Cortex of kidney (tissue), 1 donor: ENCODE measurements at places on chromosomes 4 and X.

GRCh38 chr4:20698820-20699219, 1.4 kb upstream of the PACRGL start:
- DNase-seq, result no peak

DNA sequence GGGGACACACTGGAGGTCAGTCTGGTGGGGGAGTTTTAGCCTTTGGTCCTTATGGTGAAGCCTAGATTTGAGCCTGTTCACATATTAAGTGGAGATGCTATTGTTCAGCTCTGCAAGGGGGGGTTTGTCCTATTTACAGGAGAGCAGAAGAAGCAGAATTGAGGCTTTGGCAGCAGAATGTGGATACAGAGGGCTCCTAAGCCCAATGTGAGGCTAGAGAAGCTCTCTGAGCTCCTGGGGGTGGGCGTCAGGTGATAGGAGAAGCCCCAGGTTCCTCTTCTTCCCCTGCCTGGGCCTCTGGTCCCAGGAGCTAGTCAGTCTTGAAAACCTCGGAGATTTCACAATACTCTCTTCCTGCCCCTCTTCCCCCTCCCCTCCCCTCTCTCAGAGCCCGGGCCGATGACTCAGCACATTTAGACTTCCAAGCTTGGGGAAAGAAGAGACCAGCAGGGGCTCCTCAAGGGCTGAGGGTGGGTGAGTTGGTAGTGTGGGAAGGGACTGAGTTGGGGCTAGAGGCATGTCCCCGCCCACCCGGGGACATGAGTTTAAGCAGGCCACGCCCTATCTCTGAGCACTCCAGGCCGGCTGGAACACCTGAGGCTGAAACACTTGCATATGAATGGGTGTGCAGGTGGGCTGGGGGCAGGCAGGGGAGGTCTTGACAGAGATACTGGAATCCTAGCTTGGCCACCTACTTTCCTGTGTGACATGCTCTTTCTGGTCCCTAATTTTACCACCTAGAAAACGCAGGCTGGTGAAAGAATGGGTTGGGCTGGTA, 3.4 kb downstream of the TFE3 start:
- DNase-seq, result no peak

- no peak for DNase-seq
These were observed 99.8 kb downstream of the PPA2 start for GRCh38 chr4:105374071-105374470.

GRCh38 chrX:138930583-138930945, 219.0 kb upstream of the FGF13 start:
- no peak for DNase-seq

GRCh38 chr4:10701702-10702460, 17.3 kb upstream of the CLNK start:
- no peak for DNase-seq

DNA sequence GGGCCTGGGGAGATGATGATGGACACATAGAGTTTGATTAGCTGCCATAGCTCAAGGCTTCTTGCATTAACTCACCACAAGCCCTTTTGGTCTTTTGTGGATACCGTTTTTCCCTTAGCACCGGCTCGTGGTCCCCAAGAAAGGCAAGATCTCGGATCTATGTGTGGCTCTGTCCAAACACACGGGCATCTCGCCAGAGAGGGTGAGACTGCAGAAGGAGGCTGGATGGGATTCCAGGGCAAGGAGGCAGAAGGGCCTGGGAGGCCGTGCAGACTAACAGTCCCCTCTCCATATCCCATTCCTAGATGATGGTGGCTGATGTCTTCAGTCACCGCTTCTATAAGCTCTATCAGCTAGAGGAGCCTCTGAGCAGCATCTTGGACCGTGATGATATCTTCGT, 9.5 kb downstream of the USP11 start:
- no peak for DNase-seq

DNA sequence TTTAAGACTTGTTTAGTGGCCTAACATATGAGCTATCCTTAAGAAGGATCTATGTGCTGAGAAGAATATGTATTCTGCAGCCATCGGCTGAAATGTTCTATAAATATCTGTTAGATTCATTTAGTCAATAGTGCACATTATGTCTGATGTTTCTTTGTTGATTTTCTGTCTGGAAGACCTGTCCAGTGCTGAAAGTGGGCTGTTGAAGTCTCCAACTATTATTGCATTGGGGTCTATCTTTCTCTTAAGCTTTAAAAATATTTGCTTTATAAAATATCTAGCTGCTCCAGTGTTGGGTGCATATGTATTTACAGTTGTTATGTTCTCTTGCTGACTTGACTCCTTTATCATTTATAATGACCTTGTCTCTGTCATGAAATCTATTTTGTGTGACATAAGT, 9.4 kb upstream of the BLTP1 start:
- no peak for DNase-seq

DNA sequence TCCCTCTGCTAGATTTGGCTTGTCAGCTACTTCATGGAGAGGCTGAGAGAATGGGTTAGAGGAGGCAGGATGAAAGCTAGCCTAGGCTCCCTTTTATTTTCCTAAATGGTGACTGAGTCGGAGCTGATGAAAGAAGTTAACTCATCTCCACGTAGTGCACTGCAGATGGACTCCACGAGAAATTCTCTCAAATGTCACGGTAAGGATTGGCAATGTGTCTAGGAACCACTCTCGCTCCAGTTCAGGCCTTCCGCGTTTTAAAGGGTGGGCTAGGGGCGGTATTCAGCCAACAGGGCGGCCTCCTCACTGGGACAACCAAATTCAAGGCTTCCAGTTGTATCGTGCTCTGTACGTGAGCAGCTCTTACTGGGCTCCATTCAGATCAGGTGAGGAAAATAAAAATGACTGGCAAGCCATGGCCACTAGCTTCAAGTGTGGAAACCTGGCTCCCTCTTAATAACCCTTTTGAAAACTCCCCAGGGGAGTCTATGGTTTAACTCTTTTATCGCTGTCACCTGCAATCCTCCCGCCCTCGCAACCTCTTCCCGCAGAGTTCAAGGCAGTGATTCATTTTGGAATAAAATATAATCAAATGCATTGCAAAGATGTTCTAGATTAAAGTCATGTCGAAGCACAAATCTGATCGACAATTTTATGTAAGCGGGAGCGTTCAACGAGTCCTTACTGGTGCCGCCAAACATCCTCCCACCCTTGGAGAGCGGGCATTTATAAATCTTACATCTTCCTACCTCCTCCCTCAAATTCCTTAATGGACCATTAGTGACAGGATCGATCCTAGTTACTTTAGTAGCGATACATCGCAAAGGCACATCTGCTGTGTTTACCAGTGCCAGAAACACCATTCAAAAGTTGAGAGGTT, 1.2 kb downstream of the SPOCK3 start:
- no peak for DNase-seq

- no peak for DNase-seq
These were observed 614 bp downstream of the BEX3 start for GRCh38 chrX:103376979-103377324.

DNA sequence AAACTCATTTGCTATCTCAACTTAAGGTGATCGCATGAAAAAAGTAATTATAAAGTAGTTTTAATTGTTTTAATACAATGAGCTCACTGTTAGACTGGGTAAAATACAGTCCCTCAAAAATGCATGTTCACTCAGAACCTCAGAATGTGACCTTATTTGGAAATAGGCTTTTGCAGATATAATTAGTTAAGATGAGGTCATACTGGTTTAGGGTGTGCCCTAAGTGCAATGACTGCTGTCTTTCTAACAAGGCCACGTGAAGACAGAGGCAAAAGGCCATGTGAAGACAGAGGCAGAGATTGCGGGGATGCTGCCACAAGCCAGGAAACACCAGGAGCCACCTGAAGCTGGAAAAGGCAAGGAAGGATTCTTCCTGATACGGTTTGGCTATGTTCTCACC, 262.1 kb downstream of the NKX6-1 start:
- DNase-seq, result no peak

DNA sequence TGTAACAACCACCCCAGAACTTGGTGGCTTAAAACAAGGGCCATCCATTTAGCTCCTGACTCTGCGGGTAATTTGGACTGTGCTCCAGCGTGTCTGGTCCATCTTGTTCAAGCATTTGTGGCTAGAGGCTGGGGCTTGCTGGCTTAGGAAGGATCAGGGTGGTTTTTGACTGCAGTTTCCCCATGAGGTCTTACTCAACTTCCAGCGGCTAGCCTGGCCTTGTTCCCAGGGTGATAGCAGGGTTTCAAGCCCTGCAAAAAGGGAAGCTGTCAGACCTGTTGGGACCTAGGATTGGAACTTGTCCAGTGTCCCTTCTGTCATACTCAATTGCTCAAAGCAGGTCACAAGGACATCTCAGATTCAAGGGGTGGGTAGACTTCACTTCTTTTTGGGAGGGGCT, 205.9 kb downstream of the STIM2 start:
- no peak for DNase-seq

GRCh38 chr4:163941221-163941905, 446.9 kb downstream of the TMA16 start:
- DNase-seq, result no peak

DNA sequence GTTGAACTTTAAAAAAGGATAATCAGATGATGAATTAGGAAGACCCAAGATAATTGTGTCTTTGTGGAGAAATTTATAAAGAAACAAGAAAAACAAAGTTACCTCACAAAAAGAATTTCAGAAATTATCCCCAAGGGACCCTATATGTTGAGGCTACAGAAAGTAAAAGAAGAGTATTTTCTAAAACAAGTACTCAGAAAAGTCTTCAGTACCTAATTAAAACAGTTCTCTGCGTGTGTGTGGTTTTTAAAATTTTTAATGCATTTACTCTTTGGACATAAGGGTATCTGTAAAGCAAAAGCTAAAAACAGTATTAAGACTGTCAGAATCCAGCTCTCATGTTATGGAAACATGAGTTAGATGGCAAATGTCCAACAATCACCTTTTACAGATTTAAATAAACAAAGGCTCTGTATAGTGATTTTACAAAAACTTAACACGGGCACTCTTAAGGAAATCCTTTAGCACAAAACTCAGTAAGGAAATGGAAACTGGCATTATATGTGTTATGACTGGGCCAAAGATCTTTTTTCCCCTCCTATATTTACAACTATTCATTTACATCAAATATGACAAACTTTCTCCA, 187.5 kb downstream of the NSUN7 start:
- DNase-seq, result no peak

GRCh38 chr4:6753891-6754290, 28.6 kb upstream of the KIAA0232 start:
- DNase-seq, result no peak

- DNase-seq, result no peak
These were observed 168.3 kb downstream of the ATOH1 start for GRCh38 chr4:93996895-93997294.

DNA sequence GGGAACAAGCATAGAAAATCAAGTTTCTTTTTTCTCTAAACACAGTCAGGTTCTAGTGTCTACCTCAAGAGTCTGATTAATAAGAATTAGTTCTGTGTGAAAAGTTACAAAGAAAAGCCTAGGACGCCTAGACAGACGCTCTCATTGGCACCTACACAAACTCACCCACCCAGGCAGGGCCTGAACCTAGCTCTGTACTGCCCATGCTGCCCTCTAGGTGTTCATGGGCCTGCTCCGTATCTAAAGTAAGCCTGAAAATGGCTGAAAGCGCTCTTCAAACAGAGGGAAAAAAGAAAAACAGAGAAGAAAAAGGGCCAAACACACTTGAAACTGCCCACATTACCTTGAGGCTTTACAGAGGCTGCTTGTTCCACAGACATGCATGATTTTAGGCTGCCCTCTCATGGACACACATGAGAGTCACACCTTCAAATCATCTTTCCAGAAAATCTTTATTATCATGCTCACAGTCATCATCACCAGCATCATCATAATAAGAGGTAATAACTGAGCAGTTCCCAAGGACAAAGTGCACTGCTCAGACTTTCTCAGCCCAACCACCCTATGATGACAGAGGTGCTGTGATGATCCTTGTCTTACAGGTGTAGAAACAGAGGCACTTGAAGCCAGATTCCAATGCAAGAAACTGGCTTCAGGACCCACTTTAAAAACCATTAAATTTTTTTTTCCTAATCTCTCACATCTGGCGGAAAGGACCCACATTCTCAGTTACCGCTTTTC, 49.6 kb downstream of the MAP7D2 start:
- DNase-seq, result no peak

GRCh38 chr4:24219209-24219608, 329.4 kb upstream of the PPARGC1A start:
- DNase-seq, result no peak

DNA sequence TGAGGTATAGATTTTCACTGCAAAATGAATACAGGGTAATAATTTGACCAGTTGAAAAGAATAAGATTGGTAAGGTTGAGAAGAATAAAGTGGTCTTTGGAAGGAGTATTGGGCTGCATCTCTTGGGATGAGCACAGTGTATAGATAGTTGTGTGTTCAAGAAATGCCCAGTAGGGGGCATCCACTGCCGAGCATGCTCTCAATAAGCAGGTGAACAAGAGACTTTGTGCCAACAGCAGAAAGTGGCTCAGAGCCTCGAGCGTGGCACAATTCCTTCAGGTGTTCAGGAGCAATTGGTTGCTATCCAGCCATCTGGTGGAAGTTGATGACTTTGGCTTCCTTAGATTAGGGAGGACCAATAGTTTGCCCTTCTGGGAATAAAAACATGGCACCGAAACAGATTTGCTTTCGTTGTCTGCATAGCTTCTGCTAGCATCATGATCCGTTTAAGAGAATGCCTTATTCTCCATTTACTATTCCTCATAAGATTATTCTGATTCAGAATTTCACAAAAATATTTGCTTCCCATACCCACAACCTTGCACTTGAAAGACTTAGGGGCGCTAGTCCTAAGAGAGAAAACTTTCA, 258.1 kb upstream of the NEIL3 start:
- DNase-seq, result no peak

GRCh38 chr4:155748039-155748438, 10.8 kb upstream of the GUCY1B1 start:
- DNase-seq, result no peak

DNA sequence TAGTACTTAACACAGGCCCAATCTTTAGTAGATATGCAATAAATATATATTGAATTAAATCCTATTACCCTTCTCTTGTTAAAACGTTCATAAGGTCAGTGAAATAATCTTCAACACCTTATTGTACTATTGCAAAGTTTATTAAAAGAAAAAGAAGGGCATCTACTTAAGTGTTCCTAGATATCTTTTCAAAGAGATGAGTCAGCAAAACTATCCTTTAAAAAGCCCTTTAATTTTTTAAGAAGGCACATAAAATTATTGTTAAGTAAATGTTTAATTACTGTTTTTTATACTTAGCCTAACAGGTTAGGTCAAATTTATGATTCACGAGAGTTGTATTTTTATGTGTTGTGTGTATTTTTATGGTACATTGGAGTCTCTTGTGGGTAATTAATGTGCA, 77.3 kb upstream of the PPP1R2C start:
- DNase-seq, result no peak

DNA sequence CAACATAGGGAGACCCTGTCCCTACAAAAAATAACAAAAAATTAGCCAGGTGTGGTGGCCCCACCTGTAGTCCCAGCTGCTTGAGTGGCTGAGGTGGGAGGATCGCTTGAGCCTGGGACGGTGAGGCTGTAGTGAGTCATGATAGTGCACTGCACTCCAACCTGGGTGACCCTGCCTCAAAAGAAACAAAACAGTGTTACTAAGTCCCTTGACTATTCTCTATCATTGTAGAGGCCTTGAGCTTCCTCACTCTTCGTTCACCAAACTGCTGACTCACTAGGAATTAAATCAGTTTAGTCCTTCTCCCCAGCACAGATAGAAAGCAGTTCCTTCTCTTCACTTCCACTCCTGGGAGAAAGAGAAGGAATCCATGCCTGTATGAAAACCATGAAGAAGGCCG, 14.5 kb downstream of the CDS1 start:
- DNase-seq, result no peak

GRCh38 chrX:123518791-123519190, 214.1 kb downstream of the THOC2 start:
- DNase-seq, result no peak
